Jurkat, Clone E6-1 (cell line): ENCODE measurements at places on chromosomes 12 and 14.
A peak's percentile ranks its signal among the peaks of the same experiment; 100 is the strongest.

DNA sequence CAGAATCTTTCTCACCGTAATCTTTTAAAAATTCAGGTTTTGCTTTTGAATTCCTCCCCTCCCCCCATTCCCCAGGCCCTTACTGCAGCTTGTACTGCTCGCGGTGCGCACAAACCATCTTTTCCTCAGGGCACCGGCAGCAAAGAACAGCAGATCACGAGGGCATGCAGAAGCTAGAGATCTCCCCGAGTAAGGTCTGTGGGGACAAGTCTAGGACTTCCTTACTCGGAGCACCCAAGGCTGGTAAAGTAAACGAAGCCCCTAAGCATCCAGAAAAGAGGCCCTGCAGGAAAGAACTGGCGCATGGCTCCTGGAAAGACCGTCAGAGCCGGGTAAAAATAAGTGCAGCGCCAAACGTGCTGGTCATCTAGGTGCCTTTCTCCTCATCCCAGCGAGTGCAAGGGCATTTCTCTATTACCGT lies 727 bp downstream of the LDHB start:
- peak; percentile 53 for DNase-seq

- DNase-seq: no peak
Observed at GRCh38 chr12:108772891-108773797, 41.8 kb upstream of the CORO1C start.

DNA sequence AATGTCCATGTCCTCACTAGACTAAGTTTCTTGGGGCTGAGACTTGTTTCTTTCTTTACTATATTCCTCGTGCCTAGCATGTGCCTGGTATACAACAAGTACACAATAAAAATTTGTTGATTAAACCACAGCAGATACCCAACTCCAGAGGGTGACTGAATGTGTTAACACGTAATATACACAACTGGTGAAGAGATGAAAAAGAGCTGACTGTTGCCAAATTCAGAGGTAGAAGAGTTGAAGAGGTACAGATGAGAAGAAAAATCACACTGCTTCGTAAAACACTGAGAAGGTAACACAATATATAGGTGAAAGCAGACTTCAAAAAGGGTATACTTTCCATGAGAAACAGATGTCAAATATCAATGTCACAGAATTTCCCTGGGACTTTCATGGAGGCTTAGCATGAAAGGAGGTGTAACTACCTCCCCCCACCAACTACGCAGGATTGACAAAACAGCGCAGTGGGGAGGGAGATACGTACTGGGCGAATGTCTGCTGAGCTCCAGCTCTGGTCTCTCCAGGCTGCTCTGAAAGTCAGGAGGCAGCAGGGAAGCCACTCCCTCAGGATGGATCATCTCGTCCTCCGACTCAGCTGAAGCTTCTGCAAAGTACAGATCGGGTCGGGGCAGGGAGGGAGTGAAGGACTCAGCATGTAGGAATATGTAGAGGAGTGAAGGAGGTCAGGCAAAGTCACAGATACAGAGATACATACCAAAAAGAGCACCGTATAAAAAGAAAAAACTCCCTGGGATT lies 5.3 kb downstream of the ACIN1 start:
- no peak for DNase-seq

DNA sequence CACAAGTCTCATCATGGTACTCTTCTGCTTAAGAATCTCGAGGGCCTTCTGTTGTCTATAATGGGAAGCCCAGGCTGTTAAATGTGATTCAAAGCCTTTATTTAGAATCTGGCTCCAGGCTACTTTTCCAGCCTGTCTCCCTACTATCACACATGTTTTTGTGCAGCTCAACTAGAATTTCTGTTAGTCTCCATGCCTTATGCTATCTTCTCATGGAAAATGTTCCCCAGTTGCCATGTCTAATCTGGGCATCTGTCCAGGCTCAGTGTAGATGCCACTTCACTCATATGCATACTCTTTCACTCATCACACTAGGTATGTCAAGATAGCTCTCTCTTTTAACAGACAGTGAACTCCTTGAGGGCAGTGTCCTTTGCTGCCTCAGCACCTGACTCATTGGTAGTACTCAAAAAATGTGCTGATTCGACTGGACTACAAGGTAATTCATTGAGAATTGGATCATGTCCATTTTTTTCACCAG lies 145.3 kb downstream of the TTLL5 start:
- DNase-seq: no peak

GRCh38 chr12:54657105-54657607 lies 9.0 kb upstream of the DCD start:
- DNase-seq: no peak

DNA sequence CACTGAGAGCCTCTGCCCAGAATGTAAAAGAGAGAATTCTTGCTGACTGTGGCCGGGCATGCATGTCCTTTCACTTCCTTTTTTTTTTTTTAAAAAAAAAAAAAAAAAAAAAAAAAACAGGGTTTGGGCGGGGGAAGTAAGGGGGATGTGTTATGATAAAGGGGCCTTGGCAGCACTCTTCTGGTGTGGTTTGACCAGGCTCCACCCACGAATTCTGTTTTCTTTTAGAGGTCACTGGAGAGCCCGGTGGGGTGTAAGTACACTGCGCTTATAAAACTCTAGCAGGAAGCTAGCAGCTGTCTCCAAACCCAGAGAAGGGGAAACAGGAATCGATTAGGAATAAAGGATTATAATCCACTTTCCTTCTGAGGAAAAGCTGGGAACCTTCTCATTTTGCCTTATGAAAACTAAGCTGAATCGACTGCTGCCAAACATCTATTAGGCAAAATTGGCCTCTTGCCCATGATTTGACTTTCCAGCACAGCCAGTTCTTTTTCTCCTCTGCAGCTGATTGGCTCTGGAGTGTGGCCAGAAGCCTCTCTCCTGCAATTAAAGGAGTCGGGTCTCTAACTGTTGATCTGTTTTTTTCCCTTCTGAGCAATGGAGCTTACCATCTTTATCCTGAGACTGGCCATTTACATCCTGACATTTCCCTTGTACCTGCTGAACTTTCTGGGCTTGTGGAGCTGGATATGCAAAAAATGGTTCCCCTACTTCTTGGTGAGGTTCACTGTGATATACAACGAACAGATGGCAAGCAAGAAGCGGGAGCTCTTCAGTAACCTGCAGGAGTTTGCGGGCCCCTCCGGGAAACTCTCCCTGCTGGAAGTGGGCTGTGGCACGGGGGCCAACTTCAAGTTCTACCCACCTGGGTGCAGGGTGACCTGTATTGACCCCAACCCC lies 27.7 kb upstream of the HIGD1C start:
- peak; percentile 61 for DNase-seq

DNA sequence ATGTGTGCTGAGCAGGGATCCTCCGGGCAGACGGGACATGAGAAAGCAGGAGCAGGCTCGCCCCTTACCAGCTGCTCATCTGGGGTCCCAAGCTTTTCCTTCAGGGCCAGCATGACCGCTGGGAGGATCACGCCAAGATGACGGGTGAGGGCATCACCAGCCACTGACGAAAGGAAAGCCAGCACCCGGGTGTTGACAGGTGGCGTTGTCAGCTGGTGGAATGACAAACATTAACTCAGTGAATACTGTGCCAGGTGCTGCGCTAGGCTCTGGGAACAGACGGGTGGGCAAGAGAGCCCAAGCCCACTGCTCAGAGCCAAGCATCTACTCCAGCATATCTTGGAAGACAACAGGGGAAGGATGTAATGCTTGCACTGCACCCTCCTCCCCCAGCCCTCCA lies 21.3 kb upstream of the RAB35 start:
- no peak for DNase-seq

DNA sequence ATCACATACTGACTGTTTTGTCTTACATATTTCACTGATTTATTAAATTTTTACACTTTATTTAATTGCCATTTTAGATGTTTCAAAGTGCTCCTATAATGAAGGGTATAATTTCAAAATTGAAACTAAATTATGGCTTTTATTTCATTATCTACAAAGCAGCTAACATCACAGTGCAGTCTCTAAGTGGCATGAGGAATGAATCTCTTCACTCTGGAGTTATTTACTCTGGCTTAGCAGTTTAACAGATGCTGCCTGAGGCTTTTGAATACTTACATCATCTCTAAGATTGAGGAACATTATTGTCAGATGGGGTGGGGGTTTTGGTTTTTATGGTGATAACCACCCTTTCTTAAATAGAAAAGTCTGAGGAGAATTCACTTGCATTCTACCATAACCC lies 386.4 kb downstream of the TRHDE start:
- no peak for DNase-seq

- no peak for DNase-seq
Observed at GRCh38 chr12:79266343-79267144, 402.0 kb downstream of the SYT1 start.
